DMS79 (cell line): ENCODE measurements at places on chromosomes 1 and 21.

DNA sequence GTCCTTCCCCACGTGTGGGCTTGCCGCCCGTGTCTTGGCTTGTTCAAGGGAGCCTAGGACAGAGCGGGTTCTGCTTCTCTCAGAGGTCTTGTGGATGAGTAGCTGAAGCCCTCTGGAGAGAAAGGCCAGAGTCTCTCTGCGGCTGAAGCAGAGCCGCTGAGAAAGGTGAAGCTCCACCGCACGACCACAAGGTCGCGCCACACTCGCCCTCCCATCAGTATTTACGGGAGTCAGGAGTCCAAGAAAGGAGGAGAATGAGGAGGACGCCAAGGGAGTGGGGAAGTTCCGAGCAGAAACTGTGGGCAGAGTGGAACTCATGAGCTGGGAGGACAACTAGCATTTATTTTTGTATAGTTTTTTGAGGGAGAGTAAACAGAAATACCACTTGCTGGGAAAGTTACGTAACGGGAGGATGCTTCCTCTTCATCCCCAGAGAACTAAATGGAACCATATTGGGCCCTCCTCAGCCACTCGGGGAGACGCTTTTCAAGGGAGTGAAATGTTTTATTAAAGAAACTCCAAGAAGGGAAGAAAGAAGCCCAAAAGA, 51.6 kb upstream of the HAO2 start:
- no peak for DNase-seq

- no peak for DNase-seq
Measured at GRCh38 chr1:23953020-23953419, 6.6 kb upstream of the PNRC2 start.

DNA sequence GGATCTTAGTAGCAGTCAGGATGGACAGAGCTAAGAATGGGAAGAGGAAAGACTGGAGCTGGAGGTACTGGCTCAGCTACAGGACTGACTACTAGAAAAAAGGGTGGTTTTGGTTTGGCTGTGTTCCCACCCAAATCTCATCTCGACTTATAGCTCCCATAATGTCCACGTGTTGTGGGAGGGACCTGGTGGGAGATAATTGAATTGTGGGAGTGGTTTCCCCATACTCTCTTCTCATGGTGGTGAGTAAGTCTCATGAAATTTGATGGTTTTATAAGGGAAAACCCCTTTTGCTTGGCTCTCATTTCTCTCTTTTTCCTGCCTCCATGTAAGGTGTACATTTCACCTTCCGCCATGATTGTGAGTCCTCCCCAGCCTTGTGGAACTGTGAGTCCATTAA, 466.5 kb upstream of the DEPDC1 start:
- no peak for DNase-seq

GRCh38 chr1:239731082-239731748, 344.8 kb downstream of the CHRM3 start:
- no peak for DNase-seq

- DNase-seq = no peak
Measured at GRCh38 chr1:163535807-163536206, 214.1 kb downstream of the NUF2 start.

DNA sequence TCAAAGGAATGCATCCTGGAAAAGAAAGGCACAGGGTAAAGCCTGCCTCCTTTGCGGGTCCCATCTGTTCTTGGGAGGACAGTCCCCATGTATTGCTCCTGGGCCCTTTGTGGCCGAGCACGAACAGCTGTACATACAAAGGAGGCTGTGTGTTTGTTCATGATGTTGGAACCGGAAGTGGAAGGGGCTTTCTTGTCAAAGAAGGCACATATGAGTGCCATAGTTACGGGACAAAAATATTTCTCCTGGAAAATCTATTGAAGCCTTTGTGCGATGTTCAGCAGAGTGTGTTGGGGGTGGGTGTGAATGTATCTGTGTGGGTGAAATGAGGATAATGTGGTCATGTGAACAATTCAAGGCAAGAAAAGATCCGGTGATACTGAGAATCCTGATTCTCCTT, 297.6 kb downstream of the DISC1 start:
- DNase-seq = no peak

DNA sequence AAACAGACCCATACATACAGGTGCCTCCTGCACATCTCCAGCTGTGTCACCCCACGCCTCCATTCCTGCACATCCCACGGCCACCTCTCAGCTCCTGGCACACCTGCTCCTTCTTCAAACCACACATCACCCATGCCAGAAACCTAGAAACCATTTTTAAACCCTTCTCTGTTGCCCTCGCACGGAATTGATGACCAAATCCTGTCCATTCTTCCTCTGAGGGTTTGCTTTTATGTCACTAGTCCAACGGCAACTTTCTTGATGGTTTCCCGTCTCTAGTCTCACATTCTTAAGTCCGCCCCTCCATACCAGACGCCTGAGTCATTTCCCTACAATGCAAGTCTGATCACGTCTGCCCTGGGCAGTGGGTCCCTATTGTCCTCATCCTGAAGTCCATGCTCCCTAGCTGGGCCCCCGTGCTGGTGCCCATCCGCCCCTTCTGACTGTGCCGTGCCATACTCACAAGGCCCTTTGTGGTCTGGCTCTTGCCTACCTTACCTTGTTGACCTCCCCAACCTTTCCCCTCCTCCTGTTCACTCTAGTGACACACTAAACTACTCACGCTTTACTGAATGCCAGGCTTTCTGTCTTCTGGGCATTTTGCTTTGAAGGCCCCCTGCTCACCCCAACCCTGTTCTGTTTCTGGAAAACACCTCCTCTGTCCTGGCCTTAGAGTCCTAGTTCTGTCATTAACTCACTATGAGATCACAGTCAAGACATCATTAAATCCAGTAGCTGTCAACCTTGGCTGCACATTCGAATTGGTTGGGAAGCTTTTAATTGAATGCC, 17.6 kb downstream of the SLC2A1 start:
- DNase-seq = peak; percentile 53
